Stimulated activated CD4-positive, alpha-beta T cell treated with anti-CD3 and anti-CD28 coated beads, Interleukin-4, amount 100 ng/mL, for 1 hour (primary cell): ENCODE measurements at places on chromosomes 13 and 19.

GRCh38 chr19:2059422-2060201, 8.6 kb upstream of the MKNK2 start:
- no peak for DNase-seq

- DNase-seq = no peak
Observed at GRCh38 chr19:17527326-17527725, 15.9 kb downstream of the PGLS start.

GRCh38 chr19:49113762-49114629, at the start of gene LIN7B:
LIN7B (plus strand) TSS chr19:49114370; CDS start chr19:49114405, 35 bp downstream.
- peak; percentile 73 for DNase-seq

GRCh38 chr13:66509175-66509574, 721.0 kb downstream of the PCDH9 start:
- no peak for DNase-seq

DNA sequence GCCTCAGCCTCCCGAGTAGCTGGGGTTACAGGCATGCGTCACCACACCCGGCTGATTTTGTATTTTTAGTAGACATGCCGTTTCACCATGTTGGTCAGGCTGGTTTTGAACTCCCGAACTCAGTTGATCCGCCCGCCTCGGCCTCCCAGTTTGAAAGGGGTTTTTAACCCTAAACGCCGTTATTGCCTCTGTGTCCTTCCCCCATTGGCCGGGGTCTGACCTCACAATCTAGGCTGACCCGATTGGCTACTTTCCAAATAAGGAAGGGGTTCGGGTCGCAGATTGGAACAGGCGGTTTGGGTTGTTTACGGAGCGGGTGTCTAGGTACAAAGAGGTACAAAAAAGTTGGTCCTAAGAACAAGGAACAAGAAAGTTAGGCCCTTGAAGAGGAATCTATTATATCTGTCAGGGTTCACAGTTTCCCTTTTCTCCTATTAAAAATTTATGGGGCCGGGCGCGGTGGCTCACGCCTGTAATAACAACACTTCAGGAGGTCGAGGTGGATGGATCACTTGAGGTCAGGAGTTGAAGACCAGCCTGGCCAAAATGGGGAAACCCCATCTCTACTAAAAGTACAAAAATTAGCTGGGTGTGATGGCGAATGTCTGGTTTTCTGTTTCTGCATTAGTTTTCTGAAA, 1.0 kb downstream of the ZNF253 start:
- peak; percentile 36 for DNase-seq

- no peak for DNase-seq
Observed at GRCh38 chr19:2356036-2356646, 3.9 kb upstream of the TMPRSS9 start.

DNA sequence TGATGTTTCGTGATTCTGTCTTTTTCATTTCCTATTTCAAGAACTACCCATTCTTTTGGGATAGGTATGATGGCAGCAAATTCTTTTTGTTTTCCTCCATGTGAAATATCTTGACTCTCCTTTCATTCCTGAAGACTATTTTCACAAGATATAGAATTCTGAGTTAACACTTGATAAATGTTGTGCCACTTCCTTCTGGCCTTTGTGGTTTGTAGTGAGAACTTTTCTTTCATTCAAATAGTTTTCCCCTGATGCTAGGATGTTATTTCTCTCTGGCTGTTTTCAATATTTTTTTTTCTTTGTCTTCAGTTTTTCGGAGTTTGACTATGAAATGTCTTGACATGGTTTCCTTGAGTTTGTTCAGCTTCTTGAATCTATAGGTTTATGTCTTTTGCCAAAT, 8.3 kb upstream of the TUBGCP3 start:
- DNase-seq = no peak

GRCh38 chr13:28529836-28530235, 34.9 kb upstream of the FLT1 start:
- no peak for DNase-seq

- DNase-seq = no peak
Observed at GRCh38 chr19:49064029-49064629, 489 bp downstream of the NTF4 start.

GRCh38 chr19:48896191-48896720, 2.3 kb downstream of the TULP2 start:
- peak; percentile 54 for DNase-seq

DNA sequence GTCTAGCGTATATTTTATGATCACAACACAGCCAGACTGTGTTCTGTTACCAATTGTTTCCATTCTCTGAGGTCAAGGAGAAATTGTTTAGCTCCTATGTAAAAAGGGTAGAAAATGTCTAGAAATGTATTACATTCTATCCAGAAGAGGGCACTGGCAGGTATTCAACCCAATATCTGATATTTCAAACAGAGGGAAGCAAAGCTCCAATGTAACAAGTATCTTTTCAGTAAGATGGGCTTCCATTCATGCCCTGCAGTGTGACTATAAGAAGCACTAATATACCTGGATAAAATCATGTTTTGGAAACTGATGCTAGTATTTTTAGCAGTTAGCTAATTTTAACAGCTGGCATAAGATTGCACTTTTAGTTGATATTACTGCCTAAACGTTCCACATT, 312.7 kb downstream of the FGF14 start:
- no peak for DNase-seq

DNA sequence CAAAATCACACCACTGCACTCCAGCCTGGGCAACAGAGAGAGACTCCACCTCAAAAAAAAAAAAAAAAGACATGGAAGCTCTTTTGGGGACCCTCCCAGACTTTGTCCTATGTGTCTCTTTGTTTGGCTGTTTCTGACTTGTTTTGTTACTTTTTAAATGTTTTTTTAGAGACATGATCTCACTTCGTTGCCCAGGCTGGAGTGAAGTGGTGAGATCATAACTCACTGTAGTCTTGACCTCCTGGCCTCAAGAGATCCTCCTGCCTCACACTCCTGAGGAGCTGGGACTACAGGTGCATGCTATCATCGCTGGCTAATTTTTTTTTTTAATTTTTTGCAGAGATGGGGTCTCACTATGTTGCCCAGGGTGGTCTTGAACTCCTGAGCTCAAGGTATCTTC, 16.4 kb upstream of the DPP9 start:
- DNase-seq = no peak

GRCh38 chr13:112616586-112617362, 28.8 kb upstream of the TUBGCP3 start:
- no peak for DNase-seq

GRCh38 chr13:29948791-29949190, 98.4 kb upstream of the UBL3 start:
- DNase-seq = no peak

- no peak for DNase-seq
Observed at GRCh38 chr19:53960886-53961285, 1.9 kb upstream of the CACNG8 start.

- no peak for DNase-seq
Observed at GRCh38 chr19:40674291-40674690, 16.2 kb downstream of the NUMBL start.

DNA sequence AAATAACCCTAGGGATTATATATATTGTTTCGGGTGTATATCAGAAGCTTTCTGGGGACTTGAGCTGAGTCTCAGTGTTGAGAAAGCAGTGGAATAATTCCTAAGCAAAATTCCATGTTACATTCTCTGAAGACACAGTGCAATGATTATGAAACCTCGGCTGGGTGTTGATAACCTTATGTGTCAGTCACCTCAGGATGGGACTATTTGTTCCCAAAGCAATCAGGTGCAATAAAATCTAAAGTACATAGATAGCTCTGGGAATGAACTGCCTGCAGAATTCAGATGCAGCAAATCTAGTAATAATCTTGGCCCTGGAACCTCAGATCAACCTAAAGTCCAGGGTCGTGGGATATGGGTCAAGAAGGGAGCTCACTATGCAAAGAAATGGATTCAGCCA, 53.0 kb downstream of the EDNRB start:
- no peak for DNase-seq

- no peak for DNase-seq
Observed at GRCh38 chr13:51364404-51365008, 25.0 kb downstream of the SERPINE3 start.

GRCh38 chr13:74287724-74288169, 153.5 kb upstream of the KLF12 start:
- DNase-seq = peak; percentile 67

- no peak for DNase-seq
Observed at GRCh38 chr13:84994582-84994981, 804.6 kb downstream of the SLITRK6 start.

DNA sequence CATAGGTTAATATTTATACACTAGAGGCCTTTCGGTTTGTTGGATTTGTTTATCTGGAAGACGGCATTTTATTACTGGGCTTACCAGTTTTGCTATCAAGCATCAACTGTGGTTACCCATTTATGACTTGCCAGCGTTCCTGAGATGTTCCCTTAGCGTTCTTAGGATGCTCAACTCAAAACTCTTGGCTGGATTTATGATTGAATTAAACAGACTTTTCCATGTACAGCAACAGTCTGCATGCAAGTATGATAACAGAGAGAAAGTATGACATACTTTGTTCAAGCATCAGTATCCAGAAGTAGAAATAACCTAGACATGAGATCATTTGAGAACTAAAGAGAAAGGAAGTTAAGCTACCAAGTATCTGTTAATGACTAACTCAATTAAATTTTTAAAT, 29.9 kb upstream of the RNF113B start:
- DNase-seq = no peak

GRCh38 chr19:29596080-29596727, 9.9 kb upstream of the POP4 start:
- DNase-seq = no peak

GRCh38 chr13:43802511-43802910, 15.7 kb upstream of the ENOX1 start:
- DNase-seq = no peak

DNA sequence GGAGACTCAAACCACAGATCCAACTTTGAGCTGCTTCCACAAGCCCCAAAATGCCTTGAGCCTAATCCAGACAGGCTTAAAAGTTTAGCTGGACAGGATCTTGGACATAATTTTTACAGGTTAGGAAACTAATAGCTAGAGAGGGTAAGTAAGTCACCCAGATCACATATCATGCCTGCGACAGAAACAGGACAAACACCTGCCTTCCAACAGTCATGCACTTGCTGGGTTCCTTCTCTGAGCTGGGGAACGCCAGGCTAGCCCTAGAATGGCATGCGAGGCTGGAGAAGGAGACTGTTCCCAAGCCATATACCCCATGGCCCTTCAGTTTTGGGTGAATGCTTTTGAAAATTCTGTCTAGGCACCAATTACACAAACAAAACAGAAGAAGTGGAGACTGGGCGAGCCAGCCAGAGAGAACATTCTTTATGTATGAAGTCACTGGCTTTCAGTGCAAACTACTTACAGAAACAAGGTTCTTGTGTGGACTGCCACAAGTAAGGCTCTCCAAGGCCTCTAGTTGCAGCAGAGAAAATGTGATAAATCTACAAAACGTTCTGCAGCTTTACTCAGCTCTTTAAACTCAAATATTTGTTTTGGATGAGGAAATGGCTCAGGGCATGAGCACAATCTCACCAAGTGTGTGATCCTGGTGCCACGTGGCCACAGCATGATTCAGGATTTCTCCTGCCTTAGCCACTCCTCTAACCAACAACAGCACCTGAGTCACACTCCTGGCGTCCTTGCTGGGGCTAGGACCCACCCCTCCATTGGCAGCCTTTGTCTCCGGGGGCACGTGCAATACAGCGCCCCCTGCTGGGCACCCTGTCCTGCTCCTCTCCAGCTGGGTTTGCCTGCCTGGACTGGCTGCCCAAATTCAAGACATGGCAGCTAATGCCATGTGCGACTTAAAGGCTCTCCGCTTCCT, 73.4 kb upstream of the UBL3 start:
- DNase-seq = peak; percentile 69

DNA sequence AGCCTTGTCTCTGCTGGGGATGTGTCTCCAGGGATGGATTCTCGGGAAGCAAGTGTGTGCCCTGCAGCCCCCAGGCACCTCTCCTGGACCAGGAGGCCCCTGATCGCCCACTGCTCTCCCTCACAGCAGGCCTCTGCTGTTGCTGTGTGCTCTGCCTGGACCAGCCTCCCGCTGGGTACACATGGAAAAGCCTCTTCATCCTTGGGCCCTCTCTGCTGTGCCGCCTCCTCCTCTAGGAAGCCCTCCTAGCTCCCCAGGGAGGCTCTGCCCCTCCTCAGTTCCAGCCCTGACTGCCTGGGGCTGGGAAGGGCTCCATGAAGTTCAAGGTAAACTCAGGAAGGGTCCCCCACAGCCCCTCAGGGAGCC, 12.0 kb downstream of the NDUFA11 start:
- no peak for DNase-seq

DNA sequence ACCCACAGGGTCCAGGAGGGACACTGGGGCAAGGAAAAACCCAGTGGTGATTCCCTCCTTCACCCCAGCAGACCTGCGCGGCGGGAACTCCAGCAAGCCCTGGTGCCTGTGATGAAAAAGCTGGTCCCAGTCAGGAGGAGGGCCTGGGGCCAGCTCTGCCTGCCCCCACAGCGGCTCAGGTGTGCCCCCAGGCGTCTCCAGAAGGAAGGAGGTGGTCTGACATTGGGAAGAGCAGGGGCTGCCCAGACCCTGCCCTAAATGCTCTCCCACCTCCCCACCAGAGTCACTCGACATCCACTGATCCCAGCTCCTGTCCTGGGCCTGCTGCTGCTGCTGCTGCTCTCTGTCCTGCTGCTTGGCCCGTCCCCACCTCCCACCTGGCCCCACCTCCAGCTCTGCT, 6.2 kb downstream of the PTH2 start:
- no peak for DNase-seq

- DNase-seq = peak; percentile 71
Observed at GRCh38 chr19:43901395-43902390, 33.4 kb downstream of the ZNF45 start.

DNA sequence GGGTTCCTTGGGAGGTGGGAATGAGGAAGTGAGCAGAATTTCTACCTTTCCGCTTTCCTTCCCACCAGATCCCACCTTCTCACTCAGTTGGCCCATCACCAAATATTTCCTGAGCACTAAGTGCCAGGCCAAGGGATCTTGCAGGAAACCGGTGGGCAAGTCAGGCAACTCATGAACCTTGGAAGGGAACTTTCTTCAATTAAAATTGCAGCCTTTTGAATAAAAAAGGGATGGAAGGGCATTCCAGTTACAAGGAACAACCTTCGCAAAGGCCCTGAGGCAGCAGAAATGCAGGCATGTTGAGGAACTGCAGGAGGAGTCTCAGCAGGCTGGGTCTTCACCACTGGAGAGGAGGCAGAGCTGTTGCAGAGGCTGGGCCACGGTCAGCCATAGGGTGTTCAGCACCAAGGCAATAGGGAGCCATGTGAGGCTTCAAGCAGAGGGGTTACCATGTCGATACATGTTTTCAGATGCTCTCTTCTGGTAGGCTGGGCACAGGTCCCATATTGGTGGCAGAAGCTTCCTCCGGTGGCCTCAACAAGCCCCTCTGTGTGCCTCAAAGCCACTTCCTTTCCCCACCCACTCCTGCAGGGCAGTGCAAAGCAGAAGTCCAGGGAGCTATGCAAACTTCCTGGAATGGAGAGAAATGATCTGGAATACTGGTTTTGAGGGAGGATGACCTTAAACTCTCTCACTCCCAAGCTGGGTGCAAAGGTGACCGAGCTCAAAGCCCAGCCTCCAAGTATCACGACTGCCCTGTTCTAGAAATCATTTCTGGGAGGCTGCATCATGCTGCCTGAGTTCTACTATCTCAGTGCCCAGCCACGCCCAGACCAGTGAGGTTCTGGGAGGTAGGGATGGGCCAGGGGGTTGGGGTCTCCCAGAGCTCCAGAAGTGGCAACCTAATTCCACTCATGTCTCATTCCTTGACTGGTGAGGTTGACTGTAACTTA, at the start of gene FUT6:
Gene FUT6, minus strand, starts transcription at position 638 of the 953 bp plus-strand sequence. CDS start 7,135 bp downstream, outside the sequence.
- no peak for DNase-seq

- DNase-seq = no peak
Observed at GRCh38 chr13:40874138-40874779, 84.8 kb downstream of the SLC25A15 start.
